ENCODE measurements at places on chromosomes 7 and 10.

GRCh38 chr10:14688606-14689005 lies 86.1 kb downstream of the FAM107B start:
- no peak for DNase-seq

DNA sequence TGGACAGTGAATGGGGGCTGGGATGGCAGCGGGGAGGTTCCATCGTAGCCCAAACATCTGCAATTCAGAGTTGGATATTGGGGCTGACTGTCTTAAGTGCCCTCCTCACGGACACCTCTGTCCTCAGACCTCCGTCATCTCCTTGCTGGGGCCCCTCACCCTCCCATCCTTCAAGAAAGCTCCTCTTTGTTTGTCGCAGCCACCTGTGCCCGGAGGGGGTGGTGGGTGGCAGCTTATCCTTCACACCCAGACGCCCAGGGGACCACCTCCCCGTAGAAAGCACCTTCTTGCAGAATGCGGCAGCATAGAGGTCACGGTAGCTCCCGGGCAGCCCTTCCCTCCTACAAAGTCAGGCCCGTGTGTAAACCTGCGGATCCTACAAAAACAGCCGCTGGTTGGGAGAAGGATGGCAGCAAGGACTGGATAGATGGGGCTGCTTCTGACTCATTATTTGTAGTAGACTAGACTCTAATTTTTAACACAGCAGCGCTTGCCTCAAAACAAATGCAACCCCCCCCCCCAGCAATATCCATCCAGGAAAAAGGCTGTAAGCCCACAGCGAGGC lies 1.3 kb upstream of the PTPRN2 start:
- no peak for DNase-seq

DNA sequence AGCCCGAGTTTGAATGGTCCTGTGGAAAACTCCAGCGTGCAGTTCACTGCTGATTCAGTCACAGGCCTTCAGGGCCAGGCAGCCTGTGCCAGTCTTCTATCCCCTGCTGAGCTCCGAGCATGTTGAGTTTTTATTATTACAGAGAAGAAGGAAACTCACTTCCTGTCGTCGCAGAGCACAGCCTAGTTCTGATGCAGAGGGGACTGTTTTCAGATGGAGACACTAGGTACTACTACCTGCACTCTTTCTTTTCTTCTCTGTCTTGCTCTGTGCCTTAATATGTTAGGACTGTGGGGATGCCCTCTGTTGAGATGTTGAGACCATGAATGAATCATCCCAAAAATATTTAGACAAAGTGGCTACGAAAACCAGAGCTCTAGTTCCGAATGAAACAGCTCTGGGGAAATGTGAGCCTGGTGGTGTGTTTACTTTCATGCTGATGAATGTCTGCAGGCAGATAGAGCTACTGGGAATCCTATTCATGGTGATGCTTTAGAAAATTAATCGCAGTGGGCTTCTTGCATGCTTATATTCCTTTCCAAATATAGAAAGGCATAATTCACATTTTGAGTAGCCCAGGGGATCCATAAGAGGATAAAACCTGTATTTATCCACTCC lies 29.6 kb downstream of the CASP7 start:
- no peak for DNase-seq

DNA sequence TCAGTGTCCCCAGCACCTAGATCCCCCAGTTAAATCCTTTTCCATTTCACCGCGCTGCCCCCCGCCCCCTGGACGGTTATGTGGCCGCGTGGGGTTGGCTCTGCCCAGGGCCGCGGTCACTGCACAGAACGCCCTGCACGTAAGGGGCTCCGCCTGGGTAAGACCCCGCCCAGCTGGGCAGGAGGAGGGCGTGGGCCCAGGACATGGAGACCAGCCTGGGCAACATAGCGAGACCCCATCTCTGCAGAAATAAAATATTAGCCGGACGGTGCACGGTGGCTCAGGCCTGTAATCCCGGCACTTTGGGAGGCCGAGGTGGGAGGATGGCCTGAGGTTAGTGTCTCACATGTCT lies 650 bp upstream of the ZFAND2A start:
- DNase-seq, result no peak

GRCh38 chr7:92765725-92766124 lies 70.6 kb downstream of the CDK6 start:
- no peak for DNase-seq

GRCh38 chr7:141156407-141156806 lies 82.5 kb downstream of the TMEM178B start:
- no peak for DNase-seq

GRCh38 chr7:121761399-121761798 lies 111.6 kb upstream of the PTPRZ1 start:
- DNase-seq, result no peak

GRCh38 chr10:76950354-76950753 lies 687.3 kb downstream of the KCNMA1 start:
- DNase-seq, result no peak

DNA sequence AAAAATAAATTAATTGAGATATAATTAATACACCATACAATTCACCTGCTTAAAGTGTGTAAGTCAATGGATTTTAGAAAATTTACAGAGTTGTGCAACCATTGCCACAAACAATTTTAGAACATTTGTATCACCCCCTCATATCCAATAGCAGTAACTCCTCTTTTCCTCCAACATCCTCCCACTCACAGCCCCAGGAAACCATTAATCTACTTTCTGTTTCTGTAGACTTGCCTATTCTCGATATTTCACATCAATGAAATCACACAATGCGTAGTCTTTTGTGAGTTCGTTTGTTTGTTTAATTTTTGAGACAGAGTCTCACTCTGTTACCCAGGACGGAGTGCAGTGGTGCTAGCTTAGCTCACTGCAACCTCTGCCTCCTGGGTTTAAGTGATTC lies 13.7 kb upstream of the HERC4 start:
- no peak for DNase-seq
